ENCODE measurements at places on chromosomes 11 and 22.
A peak's percentile ranks its signal among the peaks of the same experiment; 100 is the strongest.

DNA sequence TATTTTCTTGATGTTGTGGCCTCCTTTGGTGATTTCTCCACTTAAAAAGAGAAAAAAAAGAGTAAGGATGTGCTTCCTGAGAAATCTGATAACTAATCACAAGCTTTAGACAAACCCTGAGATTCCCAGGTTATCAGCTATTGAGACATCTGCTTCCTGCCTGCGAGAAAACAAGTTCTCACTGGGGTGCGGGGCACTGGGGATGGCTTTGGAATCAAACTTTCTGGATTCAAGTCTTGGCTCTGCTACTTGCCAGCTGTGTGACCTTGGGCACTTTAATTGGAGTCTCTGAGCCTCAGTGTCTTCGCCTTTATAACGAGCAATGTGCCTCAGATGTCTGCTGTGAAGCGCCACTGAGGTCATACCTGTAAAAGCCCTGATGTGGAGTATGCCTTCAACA is 152.5 kb upstream of the NAV2 start:
- no peak for DNase-seq

GRCh38 chr11:107957109-107957588 is 28.9 kb downstream of the RAB39A start:
- peak; percentile 9 for DNase-seq

GRCh38 chr11:38543986-38544385 is 1946.0 kb upstream of the RAG2 start:
- DNase-seq: no peak

DNA sequence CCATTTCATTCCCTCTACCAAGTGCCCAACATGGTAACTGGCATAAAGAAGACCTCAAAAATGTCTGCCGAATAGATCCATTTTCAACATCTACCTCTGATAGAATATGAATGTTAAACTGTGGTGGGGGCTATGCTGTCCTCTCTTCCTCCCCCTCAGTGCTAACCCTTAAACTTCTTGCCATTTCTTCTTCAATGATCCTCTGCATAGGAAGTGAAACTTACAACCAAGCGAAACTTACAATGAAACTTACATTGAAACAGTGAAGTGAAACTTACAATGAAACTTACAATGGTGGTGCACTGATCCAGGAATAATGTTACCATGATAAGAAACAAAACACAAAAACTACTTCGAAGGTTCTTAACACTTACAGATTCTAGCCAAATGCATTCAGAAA is 4.7 kb downstream of the RTCB start:
- DNase-seq: no peak

- no peak for DNase-seq
These were observed 6.9 kb upstream of the POLDIP3 start for GRCh38 chr22:42621505-42622002.

DNA sequence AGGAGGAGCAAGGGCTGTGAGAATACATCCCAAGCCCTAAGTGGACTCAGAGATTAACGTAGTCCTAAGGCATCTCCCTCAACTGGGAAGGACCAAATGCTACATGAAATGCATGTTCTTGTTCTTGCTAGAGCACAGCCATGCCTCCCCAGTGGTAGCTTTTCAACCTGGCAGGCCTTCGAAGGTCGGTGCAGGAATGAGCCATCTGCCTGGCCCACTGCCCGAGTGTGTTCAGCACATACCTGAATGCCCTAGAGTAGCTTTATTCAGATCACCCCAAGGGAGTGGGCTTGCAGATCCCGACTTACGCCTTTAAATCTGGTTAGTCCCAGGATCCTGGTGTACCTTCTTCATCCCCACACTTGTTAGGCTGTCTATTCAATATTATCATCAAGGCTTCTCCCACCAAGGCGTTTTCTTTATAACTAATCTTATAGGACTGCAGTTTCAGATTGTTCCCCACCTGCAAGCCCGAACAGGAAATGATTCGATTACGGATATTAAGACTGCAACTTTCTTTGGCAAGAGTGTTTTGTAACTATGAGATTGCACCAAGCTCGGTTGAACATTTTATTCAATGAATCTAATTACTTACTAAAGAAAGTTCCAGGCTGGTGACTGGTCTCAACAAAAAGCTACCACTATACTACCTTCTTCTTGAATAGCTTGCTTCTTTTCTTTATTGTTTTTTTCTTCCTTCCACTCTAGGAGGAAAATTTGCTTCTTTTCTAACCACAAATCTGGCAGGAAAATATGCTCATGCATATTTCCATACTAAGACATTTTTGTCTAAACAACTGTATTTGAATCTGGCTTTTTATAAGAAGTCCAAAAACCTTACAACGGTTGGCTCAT is 115.6 kb downstream of the SGSM3 start:
- no peak for DNase-seq

- DNase-seq: no peak
These were observed 11.7 kb upstream of the GRIK4 start for GRCh38 chr11:120499859-120500258.

DNA sequence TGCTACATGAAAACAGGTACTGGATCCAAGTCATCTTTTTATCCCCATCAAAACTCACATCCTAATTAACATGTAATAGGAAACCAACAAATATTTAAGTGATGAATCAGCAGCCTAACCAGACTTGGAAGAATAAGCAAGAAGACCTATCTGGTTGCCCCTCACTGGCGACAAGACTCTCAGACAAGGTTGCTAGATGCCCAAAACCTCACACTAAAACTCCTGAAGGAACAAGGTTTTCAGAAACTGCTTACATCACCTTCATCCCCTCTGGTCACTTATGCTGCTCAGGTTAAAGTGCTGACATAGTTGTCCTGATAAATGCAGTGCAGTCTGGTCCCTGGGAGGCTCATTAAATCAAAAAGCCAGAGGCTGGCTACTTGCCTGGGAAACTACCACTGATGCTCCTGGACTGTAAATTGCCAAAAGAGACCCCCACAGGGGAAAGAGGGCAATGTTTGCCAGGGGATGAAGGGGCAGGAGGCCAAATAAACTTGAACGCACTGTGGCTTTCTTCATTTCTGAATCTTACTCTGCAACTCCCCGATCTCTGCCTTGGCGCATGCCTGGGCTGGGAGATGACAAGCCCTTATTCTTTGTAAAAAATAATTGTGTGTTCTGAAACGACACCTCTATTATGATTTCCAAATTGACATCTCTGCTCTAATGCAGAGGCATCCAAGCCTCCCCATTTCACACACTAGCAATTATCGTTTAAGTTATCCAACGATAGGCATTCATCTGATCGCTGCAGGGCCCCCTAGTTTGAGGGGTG is 72.7 kb downstream of the AMBRA1 start:
- no peak for DNase-seq

DNA sequence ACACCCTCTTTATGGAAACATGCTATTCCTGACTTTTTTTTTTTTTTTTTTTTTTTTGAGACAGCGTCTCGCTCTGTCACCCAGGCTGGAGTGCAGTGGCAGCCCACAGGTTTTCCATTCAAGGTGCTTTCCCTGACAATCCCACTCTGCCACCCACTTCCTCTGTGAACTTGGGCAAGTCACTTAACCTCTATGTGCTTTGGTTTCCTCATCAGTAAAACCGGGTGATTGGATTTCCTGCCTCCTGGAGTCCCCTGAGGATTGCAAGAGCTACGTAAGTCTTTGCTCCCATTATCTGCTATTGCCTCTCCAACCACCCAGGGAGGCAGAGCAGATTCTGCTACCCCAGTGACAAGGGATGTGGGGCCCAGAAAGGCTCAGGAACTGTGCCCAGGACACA is 54.1 kb downstream of the CELSR1 start:
- no peak for DNase-seq

- DNase-seq: no peak
These were observed 66.2 kb upstream of the ZC3H12C start for GRCh38 chr11:110026858-110027626.

DNA sequence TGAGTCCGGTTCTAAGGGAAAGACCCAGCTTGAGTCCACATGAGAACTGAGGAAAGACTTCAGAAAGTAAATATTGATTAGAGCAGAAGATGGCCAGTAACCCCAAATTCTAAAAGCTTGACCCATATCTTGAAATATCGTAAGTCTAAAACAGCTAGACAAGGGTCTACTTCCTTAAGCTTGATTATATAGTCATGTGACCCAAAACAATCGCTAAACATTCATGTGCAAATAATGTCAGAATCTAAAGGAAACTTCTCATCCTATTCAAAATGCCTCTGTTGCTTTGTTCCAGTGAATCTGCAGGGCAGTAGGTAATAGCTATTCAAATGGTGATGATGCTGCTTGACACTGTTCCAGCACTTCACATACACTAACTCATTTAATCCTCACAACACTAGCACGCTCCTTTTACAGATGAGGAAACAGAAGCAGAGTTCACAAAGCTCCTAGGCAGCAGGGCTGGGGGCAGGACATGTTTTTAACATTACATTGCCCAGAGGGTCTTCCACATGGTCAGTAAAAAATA is 52.6 kb downstream of the TCF20 start:
- DNase-seq: no peak

GRCh38 chr11:64119700-64120099 is 46.2 kb downstream of the MACROD1 start:
- no peak for DNase-seq

DNA sequence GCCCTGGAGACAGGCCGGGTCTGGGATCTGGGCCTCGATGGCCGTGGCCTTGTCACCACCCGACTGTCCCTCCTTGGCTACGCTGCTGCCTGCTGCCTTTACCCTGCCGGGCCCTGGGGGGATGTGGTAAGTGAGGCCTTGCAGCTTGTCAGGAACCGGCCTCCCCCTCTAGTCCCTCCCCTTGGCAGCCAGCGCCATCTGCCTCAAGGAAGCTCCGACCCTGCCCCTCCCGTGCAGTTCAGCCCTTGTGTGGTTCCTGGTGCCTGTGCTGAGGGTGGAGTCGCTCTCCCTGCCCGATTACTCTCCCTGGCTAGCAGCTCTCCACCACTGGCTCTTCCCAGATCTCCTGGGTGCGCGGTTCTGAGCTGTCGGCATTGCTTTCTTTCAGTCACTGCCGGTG is 33.7 kb downstream of the CTTN start:
- no peak for DNase-seq

DNA sequence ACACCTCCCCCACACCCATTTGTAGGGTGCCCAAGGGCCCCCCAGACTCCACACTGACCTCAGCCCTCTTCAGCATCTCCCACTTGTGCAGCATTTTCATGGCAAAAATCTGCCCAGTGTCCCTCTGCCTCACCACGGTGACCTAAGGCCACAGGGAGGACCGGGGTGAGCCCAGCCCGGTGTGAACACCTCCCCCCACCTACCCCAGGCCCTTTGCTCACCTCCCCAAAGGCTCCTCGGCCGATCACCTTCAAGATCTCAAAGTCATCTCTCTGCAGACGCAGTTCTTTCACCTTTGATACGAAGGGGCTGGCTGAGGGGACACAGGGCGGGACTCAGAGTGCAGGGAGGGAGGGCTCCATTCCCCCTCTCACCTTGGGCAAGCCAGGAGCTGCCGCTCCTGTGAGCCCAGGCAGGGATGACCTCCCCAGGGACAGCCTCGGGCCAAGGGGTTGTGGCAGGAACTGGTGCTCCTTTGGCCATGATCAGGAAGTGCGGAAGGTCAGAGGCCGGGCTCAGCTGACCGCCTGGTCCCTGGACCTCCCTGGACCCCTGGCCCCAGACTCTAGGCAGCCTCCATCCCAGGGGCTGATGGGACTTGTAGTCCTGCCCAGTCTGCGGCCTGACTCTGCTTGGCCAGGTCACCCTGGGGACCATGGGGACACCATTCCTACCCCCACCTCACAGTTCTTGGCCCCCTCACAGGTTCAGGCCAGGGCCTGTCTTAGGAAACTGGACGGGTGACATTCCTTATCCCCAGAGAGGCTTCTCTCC is 2.7 kb downstream of the CDC42BPG start:
- no peak for DNase-seq

GRCh38 chr11:1848640-1849430 is 4.0 kb upstream of the LSP1 start:
- no peak for DNase-seq

DNA sequence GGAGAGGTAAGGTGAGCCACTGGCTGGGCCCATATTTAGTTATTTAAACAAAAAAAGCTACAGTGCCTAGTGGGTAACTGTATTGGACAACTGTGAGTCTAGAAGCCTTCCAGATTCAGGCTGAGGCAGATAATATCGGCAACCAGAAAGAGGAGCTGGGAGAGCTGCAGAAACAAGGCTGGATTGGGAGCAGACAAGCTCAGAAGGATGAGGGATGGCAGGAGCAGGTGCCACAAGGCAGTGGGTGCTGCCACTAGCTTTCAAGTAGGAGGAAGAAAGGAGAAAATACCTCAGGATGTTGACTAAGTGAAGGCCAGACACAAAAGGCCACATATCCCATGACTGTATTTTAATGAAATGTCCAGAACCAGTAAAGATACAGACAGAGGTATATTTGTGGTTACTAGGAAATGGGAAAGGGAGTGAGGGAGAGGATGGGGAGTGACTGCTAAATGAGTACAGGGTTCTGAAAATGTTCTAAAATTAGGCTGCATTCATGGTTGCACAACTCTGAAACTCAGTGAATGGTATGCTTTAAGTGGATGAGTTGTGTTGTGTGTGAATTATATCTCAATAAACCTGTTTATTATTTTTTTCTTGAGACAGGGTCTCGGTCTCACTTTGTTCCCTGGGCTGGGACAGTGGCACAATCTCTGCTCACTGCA is 11.8 kb upstream of the RAPSN start:
- DNase-seq: no peak

DNA sequence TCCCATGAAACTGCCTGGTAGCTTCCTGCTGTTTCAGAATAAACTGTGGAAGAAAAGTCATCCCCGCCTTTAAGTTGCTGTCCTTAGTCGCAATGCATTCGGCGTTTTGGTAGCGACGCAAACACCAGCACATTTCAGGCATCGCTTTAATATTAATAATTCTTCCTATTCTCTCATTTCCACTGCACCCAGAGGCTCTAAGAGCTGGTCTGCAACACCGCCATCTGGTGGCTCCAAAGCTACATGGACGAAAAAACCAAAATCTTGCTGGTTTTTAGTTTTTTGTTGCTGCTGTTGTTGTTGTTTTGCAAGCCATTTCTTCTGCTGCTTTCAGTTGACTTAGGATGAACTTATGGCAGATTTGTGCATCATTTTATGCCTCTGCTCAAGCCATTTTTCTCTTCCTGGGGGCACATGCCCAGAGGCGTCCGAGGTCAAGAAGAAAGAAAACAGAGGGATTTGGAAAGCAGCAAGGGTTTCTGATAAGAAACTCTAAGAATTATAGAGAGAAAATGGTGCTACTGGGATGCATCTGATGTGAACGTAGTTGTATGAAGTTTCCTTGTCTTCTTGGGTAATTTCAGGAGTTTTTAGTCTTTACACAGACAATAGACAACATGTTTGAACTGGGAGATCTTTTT is 345.4 kb upstream of the KIRREL3 start:
- DNase-seq: no peak

- DNase-seq: no peak
These were observed 17.6 kb downstream of the C22orf31 start for GRCh38 chr22:29043906-29044575.

GRCh38 chr11:2306877-2307500 is 5.2 kb downstream of the TSPAN32 start:
- DNase-seq: no peak

- no peak for DNase-seq
These were observed 4.3 kb upstream of the OR52E1 start for GRCh38 chr11:5065027-5065426.

DNA sequence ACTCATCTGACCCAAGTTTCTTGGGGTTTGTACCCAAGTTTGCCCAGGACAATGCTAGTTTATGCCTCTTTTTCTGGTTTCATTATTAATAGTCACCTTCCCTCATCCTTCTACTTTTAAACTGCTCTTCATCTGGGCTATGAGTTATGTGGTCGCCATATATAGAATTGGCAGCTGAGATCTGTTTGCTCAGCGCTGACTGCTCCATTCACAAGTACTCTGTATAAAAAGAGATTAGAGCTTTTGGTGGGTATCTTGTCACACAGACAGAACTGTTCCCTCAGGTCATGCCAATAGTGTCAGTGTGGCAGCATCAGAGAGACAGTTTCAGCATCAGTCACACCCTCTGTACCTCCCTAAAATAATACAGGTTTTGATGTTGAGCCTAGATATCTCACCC is 326.0 kb downstream of the RAB38 start:
- DNase-seq: no peak

Data from BJ (cell line).